ENCODE measurements at places on chromosomes 5 and 9.

DNA sequence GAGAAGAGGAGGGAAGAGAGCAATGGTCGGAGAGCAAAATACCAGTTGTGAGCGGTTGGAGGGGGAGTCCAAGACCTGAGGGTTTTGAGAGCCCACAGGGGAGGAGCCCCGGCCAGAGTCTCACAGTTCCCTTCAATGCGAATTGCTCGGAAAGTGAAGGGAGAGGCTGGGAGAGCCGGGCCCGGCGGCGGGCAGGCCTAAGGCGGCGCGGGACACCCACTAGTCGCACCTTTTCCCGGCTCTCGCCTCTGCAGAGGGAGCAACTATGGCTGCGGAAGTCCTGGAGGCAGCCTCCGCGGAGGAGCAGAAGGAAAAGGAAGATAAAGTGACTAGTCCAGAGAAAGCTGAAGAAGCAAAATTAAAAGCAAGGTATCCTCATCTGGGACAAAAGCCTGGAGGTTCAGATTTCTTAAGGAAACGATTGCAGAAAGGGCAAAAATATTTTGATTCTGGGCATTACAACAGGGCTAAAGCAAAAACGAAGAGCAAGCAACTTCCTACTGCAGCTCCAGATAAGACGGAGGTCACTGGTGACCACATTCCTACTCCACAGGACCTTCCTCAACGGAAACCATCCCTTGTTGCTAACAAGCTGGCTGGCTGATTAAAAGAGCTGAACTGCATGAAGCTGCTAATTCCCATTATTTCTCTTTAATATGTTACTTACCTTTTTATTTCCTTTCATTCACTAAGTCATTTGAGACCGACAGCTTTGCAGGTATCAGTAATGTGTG, 6.5 kb upstream of the BTNL3 start:
- no peak for DNase-seq

- no peak for DNase-seq
Measured at GRCh38 chr5:1187950-1188334, 13.5 kb upstream of the SLC6A19 start.

- DNase-seq, result peak; percentile 50
Measured at GRCh38 chr5:95900383-95900958, 61.2 kb downstream of the ELL2 start.

DNA sequence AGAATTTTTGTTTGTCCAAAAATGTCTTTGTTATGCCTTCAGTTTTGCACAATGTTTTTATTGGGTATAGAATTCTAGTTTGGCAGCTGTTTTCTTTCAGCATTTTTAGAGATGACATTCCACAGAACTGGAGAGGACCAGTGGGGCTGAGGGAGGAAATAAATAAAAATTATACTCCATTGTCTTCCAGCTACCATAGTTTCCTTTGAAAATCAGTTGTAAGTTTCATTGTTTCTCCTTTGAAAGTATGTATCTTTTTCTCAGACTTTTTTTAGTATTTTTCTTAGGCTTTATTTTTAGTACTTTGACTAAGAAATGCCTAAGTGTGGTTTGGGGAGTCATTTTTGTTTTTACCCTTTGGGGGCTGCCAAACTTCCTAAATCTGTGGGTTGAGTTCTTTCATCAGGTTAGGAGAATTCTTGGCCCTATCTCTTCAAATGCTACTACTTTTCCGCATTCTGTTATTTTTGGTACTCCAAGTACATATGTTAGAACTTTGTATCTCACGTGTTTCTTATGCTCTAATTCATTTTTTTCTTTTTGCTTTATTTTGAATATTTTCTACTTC, 15.2 kb upstream of the FBLL1 start:
- no peak for DNase-seq

DNA sequence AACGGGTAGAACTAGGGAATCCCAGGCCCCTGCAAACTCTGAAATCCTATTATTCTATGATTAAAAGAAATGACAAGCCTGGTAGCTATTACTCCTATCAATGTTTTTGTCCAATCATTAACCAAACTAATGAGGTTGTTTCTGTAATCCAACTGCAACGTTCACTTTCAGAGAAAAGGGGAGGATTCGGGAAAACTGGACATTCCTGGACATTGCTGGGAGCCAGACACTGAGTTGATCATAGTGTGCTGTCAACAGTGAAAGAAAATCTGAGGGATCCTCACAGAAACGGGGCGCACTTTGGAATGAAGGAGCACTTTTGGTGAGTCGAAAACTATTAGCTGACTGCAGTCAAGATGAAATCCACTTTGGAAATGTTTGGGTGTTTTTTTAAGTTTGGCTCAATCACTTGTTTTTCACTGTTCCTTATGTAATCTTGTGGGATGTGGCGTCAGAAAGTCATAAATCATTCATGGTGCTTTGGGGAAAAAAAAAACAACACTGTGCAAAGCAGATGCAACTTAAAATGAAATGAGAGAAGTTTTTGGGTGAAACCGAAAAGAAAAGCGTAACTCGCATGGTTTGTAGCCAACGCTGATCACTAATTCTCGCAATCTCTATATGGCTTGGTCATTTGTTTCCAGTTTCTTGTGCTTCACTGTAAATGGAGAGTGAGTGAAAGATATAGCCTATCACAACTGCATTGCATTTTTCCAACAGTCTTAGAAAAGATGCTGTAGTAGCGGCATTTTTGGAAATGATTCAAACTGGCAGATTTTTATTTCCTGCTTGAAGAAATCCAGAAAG, 51.2 kb upstream of the ADRA1B start:
- no peak for DNase-seq

DNA sequence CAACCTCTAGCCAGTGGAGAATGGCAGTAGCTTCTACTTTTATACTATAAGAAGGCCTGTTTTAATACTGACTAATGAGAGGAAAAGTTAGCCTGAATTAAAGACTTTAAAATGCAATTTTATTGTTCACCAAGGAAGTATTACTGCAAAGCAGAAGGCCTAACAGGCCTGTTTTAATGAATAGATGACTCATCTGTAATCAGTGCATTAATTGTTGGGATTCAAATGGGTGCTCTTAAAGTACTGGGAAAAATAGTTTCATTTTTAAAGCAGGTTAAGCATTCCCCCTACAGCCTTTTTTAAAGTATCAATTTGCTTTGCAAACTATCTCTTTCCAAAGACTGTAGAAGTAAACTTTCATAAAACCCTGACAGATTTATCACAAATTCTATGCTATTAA, 147.7 kb downstream of the SIL1 start:
- DNase-seq, result no peak

DNA sequence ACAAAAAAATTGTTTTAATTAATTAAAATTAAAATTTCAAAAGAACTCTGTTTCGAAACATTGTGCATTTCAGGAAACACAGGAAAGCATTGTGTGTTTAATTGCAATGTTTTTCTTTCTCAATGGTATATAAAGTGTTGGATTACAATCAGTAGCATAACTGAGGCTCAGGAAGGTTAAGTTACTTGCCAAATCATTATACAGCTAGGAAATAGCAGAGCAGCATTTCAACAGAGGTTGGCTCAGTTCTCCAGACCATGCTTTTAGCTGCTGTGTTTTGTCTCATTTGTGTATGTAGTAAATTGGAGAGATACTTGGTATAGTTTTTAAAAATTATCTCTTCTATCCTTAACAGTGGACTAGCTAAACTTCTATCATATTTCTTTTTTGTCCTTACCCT, 30.0 kb upstream of the CAMLG start:
- no peak for DNase-seq

- DNase-seq, result no peak
Measured at GRCh38 chr5:167916706-167917105, 374.7 kb upstream of the WWC1 start.

- DNase-seq, result no peak
Measured at GRCh38 chr5:143860211-143860610, 48.2 kb downstream of the HMHB1 start.

DNA sequence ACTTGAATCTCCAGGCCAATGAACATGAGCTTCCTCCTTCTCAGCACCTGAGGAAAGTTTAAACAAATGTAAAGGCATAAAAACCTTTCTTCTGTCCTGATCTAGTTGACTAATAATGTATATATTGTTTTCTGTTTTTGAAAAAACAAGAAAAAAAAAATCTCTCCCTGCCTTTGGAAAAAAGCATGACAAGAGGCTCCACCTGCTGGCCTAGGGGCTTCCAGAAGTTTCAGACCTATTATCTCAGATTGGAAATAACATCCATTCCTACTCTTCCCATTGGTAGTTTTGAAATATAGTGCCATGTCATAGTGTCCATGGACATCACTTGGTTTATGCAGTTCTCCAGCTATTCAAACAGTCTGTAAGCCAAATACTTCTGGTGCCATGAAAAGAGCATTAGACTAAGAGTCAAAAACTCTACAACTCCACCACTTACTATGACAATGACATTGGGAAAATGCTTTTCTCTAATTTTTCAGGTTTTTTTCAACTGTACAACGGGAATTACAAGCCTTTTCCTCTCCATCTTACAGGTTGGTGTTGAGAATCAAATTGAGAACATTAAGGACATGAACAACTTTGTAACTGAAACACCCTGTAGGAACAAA, 409.6 kb upstream of the MPDZ start:
- no peak for DNase-seq

DNA sequence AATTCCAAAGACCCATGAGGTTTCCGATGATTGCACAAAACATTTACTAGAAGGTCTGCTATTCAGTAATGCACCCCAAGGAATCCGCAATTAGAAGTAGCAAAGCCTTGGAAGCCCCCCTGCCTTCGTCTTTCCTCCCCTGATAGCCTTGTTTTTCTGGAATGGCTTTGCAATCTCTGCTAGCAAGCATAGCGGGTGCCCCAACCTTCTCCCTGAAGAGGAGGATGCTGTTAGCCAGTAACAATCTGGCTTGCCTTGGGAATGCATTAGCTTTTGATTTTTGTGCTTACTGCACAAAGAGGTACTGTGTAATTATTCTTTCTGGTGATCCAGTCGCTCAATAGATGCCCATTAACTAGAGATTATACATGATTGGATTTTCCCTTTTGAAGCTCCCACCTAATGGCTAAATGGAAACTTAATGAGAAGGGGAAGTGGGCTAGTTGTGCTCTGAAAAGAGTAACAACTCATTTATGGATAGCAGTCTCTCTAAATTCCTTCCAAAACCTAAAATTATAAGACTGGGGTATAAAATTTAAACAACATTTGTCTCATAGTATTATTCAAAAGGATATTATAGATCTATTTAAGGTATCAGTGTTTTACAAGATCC, 91.6 kb downstream of the FBXW11 start:
- no peak for DNase-seq

DNA sequence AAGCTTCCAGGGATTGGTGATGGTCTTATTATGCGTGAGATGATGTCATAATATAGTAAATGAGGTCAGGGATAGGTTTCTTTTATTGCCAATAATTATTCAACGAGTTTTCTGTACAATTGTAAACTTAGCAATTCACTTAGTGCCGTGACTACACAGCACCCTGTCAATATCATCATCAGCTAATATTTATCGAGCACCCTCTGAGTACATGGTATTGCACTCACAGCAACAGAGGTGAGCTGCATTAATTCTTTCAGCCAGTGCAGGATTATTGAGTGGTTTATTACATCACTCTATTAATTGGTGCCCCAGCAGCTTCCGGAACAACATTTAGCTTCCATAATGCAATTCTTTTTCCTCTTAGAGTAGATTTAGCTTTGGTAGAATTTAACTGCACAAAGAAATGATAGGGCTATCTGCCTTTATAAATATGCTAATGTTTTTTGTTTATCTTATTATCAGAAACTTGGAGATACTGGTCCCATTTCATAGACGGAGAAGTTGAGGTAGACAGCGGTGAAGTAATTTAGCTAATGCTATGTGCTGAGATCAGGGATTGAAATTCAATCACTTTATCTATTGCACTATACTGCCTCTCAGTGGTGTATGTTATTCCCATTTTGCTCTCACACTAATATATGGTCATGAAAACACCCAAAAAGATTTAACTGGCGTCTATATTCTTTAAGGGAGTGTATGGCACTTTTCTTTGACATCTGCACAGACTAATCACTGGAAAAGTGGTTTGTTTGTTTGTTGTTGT, 726.1 kb upstream of the WWC1 start:
- DNase-seq, result no peak

- DNase-seq, result no peak
Measured at GRCh38 chr5:16837305-16837704, 98.8 kb downstream of the MYO10 start.

DNA sequence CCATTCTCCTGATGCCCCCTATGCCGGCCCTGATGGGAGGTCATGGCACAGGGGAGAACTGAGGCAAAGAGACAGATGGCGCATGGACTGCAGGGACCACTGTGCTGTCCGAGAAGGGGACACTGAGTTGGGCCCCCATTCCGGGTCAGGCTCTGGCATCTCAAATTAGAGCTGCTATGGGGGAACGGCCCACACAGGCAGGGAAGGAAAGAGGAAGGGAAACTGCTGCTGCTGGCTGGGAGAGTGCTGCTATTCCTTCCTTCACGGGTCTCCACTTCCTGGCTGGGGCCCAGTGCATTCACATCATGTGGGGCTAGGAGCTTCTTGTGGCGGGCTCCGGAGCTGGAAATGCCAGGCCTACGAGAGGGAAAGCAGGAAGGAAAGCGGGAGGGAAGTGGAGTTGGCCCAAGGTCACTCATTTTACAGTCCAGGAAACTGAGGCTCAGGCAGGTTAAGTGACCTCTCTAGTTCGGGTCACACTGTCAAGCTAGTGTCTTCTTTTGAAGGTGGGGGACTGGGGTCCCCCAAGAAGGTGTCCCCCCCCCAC, 1.3 kb upstream of the CARD19 start:
- peak; percentile 66 for DNase-seq

DNA sequence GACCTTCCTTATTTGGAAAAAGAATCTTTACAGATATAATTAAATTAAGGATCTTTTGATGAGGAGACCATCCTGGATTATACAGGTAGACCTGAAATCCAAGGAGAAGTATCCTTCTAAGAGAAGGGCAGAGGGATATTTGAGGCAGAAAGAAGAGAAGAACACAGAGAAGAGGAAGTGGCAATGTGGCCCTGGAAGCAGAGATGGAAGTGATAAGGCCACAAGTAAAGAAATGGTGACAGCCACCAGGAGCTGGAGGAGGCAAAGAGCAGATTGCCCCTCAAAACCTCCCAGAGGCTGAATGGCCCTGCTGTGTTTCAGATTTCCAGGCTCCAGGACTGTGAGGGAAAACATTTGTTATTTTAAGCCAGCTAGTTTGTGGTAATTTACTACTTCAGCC, 93.0 kb upstream of the ANKRD55 start:
- DNase-seq, result no peak

- no peak for DNase-seq
Measured at GRCh38 chr9:116451500-116452115, 235.5 kb upstream of the TRIM32 start.

GRCh38 chr5:63050916-63051315, 472.3 kb downstream of the LRRC70 start:
- no peak for DNase-seq
